ENCODE measurements at places on chromosomes 3 and 15. TPM values are rescaled to one million over a fixed set of nuclear protein-coding genes. Genes with fewer than 3 reads are reported as not detected.

- no peak for DNase-seq
These were observed 111.5 kb downstream of the FBN1 start for GRCh38 chr15:48533982-48534381.

DNA sequence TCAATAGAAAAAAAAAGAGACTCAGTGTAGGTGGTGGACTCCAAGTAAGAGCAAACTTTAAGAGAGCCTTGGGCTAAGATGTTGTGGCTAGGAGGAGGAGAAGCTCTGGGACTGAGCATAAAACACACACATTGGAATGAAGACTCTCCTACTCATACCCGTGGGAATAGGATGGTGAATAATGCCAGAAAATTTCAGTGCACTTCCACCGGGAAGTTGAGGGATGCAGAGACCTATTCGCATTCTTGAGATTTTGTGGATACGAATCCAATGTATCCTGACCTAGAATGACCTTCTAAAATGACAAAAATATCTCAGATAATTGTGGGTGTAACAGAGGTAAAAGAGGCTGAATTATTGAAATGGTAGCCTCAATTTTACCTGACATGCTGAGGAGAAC lies 388.7 kb upstream of the SGO1 start:
- DNase-seq: no peak

DNA sequence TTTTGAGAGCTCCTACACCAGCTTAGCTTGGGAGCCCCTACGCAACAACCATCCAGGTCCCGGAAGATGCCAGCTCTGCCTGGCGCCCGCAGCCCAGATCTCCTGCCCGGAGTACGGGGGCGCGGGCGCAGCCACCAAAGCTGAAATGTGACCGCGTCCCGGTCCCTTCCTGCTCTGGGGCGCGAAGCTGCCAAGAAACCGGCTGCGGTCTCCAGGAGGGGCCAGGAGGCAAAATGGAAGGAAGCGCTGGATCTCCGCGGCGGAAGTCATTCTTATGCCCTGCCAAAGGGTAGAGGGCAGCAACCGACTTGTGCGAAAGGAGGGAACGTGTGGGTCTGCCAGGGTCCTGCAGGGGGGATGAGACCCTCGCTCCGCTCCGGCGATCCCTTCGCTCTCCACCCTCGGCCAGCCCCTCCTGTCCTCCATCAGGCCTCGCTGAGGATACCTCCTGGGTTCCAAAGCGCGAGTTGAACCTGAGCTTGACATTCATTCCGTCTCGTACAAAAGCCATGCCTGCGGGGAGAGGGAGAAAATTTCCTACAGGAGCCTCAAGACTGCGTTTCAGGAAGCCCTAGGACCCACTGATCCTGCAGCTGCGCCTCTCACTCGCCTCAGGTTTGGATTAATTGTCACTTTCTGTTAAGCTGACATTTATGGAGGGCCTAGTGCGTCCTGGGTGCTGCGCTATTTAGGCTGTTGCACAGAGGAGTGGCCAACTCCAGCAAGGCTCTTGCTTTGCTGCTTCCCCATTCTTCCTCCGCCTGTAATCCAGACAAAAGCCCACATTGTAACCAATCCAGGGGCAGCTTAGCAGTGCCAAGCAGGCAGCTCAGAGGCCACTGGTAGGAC lies 98.3 kb upstream of the VGLL3 start:
- DNase-seq: peak; percentile 89

DNA sequence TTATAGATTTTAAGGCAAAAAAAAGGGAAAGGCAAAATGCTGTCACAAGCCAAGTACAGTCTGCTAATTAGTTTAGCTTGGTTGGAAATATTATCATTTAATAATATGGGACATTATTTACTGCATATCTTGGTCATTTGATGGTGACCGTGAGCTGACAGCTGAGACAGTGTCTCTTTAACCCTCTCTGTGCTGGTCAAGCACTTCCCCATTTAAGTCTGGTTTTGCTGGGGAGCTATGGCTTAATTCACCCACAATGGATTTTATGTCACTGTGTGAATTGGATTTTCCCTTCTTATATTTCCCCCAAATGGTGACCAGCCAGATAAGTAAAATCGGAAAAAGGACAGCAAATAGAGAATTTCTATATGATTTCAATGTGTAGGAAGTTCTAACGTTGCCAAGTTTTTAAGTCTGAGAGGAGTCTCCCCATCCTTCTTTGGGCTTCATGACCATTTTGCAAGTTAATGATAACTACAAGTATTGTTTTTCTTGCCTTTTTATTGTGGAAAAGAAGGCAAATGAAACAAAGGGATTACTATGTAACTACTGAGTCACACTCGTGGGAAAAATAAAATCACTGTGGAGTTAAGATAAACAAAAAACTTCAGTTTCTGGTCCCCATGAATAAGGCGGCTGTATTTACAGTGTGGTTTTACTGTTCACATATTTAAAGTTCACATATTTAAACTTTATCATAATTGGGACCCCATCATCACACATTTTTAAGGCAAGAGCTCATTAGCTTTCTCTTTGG lies 373.5 kb downstream of the NR2F2 start:
- no peak for DNase-seq

DNA sequence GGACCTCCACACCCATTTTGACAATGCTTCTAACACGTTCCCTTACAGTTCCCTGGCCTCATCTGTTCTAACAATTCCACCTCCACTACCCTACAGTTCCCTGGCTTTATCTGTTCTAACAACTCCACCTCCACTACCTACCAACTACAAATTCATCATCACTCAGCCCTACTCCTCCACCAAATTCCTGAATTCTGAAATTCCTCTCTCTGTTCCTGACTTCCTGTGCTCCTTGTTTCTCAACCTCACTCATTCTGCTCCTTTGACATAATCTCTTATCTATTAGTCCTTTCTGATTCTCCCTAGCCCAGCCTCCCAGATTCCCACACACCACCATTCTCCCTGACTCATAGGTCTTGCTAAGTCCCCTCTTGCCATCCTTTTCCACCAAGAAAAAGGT lies 22.5 kb downstream of the UPK1B start:
- no peak for DNase-seq

DNA sequence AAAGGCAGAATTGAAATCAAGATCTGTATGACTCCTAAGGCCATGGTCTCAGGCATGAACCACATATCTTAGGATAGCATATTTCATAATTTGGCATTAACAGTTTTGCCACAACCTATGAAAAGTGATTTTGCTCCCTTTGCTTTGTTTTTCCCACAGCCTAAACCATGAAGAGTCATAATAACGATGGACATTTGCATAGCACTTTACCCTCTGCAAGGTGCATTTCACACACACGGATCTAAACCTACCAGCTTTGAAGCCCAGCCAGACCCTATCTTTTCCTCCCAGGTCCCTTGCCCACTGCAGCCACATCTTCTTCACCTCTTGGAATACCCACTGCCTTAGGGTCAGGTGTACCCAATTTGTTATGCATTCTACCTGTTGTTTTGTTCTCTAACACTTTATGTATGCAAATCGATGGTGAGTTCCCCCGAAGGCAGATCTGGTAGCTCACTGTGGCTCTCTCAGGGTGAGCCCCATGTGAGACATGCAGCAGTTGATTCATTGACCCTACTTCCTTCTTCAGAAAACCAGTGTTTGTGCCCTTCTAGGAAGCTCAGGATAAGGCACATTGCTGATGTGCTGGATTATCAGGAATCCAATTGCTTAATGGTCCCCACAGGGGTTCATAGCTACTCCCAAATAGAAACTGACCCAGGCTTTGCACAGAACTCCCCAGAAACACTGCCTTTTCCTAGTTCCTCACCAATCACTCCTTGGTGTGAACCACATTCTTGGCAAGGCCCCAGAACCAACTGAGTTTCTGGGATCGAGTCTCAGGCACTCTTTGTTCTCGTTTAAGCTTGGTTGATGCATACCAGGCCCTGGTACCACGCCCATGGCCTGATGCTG lies 8.7 kb downstream of the ARHGAP31 start:
- DNase-seq: no peak

DNA sequence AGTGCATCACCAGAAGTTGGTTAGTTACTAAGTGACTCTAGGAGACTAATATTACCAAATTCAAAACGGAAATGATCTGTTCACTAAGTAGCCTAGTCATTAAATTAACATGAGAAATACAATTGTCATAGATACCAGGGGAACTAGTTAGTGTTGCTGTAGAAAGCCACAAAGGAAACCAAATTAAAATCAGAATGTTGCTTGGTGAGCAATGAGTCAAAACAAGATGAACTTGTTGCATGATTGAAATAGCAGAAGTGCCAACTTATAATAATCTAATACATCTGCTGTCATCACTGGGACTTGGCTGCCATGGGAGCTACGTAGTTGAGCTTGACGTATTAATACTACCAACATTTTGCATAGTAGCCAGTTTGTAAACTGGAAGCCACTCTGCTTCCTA lies 458.1 kb downstream of the DIPK2A start:
- DNase-seq: no peak

GRCh38 chr3:101643861-101644613 lies 32.9 kb downstream of the ZBTB11 start:
- DNase-seq: no peak

GRCh38 chr3:71657831-71658530 lies 67.2 kb downstream of the EIF4E3 start:
- peak; percentile 95 for DNase-seq

GRCh38 chr3:14322001-14322400 lies 80.4 kb upstream of the SLC6A6 start:
- DNase-seq: no peak

GRCh38 chr3:197746801-197747237 lies 2.9 kb upstream of the FYTTD1 start:
- DNase-seq: no peak

DNA sequence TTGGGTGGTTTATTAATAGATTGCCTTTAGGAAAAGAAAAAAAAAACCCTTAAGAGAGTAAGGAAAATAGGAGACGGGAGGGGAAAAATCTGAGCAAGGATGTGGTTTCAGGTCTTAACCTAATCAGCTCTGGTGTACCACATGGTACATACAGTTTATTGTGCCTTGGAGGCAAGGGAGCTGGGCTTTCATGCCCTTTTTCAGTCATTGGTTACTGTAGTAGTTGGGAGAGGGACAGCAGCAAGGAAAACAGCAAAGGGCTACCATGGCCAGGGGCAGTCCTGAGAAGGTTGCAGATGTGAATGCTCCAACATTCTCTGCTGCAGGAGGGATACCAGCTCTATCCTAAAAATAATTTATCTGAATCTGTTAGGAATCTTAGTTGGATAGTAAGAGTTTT lies 5.9 kb downstream of the CMC1 start:
- DNase-seq: no peak

GRCh38 chr3:46812237-46812791 lies 50.9 kb downstream of the MYL3 start:
- DNase-seq: peak; percentile 92

GRCh38 chr3:93910097-93910496 lies 63.6 kb downstream of the PROS1 start:
- no peak for DNase-seq

DNA sequence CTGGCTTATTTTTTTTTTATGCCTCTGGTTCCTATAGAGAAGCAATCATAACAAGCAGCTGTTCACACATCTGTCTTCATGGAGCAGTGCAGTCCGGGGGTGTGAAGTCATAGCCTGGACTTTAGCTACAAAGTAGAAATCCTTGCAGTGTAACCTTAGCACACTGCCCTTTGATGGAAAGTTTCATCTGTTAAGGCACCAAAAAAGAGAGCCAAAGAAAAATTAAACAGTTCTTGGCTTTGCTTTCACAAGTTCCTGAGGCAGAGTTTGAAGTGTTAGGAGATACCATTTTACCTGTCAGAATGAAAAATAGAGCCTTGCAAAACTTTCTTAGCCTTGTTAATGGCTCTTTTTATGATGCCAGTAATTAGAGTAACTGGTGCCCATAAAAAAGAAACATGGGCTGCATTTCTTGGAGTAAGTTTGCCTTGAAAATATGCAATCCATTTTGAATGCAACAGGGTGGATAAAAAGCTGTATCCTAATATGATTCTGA lies 84.1 kb downstream of the PIK3R4 start:
- DNase-seq: no peak

- no peak for DNase-seq
These were observed 61.5 kb upstream of the GRM7 start for GRCh38 chr3:6799264-6799915.

DNA sequence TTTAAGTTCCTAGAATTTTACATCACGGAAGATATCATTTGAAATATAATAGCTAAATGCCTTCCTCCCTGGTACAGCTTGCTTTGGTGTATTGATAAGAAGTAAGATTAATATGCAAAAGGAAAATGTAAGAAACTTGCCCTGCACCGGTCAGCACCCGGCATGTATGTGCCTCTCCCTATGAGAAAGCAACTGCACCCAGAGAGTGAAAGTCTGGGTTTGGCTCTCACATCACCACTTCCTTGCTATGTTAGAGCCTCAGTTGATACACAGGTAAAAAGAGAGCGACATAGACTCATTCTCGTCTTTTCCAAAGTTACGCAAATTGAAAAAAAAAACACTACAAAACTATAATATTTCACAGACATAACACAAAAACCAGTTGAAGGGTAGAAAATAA lies 96.7 kb downstream of the FOXP1 start:
- no peak for DNase-seq

DNA sequence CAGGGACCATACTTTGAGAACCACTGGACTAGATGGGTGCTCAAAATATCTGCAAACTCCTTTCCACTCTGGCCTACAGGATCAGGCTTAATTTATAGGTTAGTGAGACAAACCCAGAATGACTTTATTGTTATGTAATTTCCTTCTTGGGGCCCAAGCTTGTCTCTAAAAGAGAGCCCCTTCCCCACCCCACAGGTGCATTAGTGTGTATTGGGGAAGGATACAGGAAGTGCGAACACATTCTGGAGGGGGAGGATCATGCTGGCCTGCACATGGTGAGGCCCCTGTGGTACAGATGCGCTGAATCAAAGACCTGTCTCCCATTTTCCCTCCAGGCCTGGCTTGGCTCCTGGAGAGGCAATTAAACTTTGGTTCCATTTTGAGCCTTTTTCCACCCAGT lies 273.0 kb upstream of the LRTM1 start:
- DNase-seq: no peak

GRCh38 chr15:77838595-77838994 lies 205.9 kb upstream of the LINGO1 start:
- DNase-seq: no peak

DNA sequence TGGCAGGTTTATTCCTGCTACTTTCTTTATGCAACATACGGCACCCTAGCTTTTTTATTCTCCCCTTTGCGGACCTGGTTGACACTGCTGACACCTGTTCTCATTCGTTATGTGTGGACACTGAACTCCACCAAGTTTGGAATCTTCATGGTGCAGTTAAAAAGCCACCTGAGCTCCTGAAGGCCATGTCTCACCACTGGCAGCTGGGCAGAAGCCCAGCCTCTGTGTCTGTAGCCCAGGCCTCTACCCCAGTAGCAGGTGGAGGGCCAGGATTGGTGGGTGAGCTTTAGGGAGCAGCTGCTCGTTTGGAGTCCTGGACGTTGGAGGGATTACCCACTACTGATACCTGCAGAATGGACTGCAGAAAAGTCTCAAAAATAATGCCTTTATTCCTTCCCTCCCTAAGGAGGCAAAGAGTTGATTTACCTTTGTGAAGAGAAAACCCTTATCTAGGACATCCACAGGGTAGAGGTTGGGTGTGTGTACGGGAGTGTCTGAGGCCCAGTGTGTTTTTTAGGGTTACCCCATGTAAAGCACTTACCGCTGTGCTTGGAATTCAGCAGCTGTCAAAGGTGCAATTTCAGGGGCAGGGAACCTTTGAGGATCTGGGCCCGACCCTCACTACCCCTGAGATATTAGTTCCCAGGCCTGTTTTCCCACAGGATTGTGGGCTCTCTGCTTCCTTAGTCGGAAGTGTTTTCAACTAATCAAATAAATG lies 637 bp upstream of the CCNDBP1 start:
- no peak for DNase-seq

GP9 gene
- not detected for total RNA-seq

PLSCR5 gene
- not detected for total RNA-seq

LDHAL6B gene
- total RNA-seq: not detected

PAQR5 gene
- total RNA-seq: 4.8 TPM

POPDC2 gene
- 0.97 TPM for total RNA-seq

FBXW12 gene
- total RNA-seq: not detected

CTXN2 gene
- not detected for total RNA-seq

ATP2B2 gene
- total RNA-seq: 0.12 TPM

TRH gene
- total RNA-seq: not detected
